Inflammatory macrophage treated with lipopolysaccharide for 4 hours (primary cell): ENCODE measurements at places on chromosomes 7 and 10.

- DNase-seq = no peak
Observed at GRCh38 chr10:49081547-49082275, 33.6 kb downstream of the VSTM4 start.

DNA sequence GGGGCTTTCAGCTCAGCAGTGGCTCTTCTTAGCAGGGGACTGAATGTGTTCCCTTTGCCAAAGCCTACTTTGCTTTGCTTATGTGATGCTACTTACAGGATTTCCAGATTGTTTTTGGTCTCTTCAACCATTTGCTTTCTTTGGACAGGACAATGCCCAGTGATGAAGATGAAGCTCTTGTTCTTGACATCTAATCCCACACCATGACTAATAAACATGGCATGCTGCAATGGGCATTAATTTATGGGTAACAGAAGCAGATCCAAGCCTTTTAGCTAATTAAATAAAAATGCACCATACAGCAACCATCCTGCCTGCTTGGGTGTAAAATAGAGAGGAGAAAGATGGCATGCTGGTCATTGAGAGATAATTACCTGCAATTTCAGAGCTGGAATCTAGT lies 175.5 kb upstream of the ITGB1 start:
- no peak for DNase-seq

DNA sequence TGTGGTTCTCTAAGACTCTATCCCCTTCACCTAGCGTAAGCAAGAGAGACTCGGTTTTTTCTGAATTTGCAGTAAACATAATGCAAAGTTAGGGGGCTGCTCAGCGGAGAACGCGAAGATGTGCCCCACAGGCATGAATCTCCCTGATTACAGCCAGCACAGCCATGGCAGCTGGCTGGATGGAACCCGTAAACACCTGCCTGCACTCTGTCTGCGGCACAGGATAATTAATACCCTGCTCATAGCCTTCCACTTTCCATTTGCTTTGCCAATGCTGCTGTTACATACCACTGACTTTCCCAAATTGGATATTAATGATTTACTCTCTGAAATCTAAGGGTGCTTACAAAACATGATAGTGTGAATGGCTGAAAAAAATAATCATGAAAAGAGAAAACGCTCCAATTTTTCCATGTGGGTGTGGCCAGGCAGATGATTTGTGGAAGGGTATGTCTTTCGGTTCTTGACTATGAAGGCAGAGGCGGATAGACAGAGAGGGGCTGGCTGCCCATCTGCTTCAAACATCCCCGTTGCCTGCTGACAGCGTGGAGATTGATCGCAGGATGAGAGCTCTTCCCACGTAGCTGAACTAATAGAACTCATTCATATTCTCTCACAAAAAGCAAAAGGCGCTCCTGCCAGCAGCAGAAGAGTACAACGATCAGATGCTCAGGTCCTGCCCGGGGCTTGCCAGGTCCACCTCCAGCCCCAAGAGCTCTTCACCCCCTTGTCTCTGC lies 193.2 kb upstream of the GHITM start:
- DNase-seq = no peak

- DNase-seq = no peak
Observed at GRCh38 chr7:41592794-41593193, 110.1 kb downstream of the INHBA start.

DNA sequence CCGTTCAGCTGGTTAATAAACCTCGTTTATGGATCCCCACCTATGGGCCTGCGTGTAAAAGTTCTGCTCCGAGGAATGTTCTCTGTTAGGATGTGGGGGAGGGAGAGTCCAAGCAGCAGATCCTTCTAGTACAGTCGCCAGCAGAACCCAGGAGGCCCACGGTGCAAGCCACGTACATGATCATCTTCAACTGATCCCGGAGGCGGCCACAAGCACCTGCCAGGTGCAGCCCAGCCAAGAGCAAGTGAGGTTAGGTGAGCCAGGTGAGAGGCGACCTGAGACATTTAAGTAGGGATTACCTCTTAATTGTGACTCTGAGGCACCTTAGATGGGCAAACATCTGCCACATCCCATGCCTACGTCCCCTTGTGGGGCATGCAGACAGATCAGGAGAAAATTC lies 18.0 kb upstream of the FGFR2 start:
- DNase-seq = no peak

DNA sequence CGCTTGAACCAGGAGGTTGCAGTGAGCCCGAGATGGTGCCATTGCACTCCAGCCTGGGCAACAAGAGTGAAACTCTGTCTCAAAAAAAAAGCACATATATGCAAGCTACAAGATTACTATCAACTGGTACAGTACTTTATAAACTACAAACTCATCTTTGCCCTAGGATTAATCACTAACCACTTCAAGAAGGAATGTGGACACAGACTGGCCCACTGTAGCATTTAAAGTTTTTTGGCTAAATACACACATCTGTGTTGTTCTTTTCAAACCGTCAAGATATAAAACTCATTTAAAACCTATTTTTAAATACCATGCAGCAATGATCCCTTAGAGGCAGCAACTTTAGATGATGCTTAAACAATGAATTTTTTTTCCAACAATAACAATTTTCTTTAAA lies 205.4 kb downstream of the IMMP2L start:
- DNase-seq = no peak

GRCh38 chr7:134910214-134910890 lies 76.0 kb upstream of the AGBL3 start:
- no peak for DNase-seq
